ENCODE measurements at places on chromosomes 6 and 20.

DNA sequence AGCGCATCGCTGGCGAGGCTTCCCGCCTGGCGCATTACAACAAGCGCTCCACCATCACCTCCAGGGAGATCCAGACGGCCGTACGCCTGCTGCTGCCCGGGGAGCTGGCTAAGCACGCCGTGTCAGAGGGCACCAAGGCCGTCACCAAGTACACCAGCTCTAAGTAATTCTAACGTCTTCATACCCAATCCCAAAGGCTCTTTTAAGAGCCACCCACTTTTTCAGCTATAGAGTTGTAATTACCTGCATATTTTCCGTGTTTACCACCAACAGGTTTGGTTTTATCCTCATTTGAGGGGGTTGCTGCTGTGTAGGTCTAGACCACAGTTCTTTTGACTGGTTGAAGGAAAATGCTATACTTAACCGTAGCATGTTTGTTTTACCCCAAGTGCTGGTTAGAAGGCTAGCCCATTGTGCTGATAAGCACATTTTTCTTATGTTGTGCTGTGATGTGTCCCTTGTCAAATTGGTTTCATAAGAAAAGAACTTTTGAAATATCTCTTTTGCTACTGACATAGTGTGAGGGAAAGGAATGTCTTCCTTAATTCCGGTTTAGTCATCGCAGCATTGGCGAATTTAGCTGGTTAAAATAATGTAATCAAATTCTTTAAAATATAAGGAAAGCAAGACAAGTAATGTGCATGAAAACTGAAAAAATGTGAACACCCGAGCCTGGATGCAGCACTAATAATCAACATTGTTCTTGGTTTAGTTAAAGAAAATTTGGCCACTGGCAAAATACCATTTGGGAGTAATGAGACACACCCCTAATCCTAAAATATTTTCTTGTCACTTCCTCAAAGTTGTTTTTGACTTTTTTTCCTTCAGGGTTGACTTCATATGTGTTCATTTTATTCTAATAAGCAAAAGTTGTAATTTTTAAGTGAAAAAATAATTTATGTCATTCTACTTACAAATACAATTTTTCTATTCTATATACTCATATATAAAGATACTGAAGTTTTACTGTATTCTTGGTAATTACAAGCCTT is 112.8 kb downstream of the HFE start:
- DNase-seq = no peak

GRCh38 chr6:81561731-81562130 is 190.8 kb downstream of the TENT5A start:
- DNase-seq = no peak

- DNase-seq = no peak
Observed at GRCh38 chr6:46781478-46782378, 11.5 kb upstream of the MEP1A start.

- DNase-seq = no peak
Observed at GRCh38 chr6:137659871-137660270, 165.7 kb upstream of the OLIG3 start.
